A549 treated with RU486 at 1 μM for 4 hours (cell line): ENCODE measurements at places on chromosomes 5 and 9. TPM values are rescaled to one million over a fixed set of nuclear protein-coding genes. Genes with fewer than 3 reads are reported as not detected.

Gene CAVIN4
- 0.26 to 0.56 TPM (median 0.54 TPM) in 5 replicates for total RNA-seq

Gene AQP7
- total RNA-seq: 0.35 to 0.74 TPM (median 0.53 TPM) in 5 replicates

Gene SPINK1
- 0.43 to 5.6 TPM (median 1.6 TPM) in 4 of 5 replicates, not detected in the other for total RNA-seq

Gene INSL6
- not detected in 5 replicates for total RNA-seq

Gene FOXD4L4
- total RNA-seq: 0.03 TPM in 1 of 5 replicates, not detected in the others

Gene DDX4
- not detected in 5 replicates for total RNA-seq

Gene NDUFB6
- 107 to 122 TPM (median 110 TPM) in 5 replicates for total RNA-seq

Gene GAS1
- 0.07 to 0.12 TPM (median 0.09 TPM) in 4 of 5 replicates, not detected in the other for total RNA-seq

Gene PHAX
- 48.6 to 76.7 TPM (median 52.3 TPM) in 5 replicates for total RNA-seq
